ENCODE measurements at places on chromosomes 2 and 18.

DNA sequence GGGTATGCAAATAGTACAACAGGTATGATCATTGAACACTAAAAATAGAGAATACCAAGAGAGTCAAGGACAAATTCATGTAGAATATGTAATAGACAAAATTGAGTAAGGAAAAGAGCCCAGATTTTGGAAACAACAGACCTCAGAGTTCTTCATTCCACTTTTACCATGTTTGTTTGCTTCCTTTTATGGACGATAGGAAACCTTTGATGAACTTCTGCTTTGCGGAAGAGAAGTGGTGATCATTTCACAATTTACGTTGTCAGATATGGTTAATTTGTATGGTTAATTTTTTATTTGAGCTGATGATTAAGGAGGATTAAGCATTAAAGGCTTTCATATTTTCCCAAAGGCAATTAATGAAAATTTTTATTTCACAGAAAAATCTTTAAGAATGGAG, 16.3 kb downstream of the MARCHF7 start:
- DNase-seq = no peak

- no peak for DNase-seq
Observed at GRCh38 chr18:45852631-45853030, 27.2 kb downstream of the SIGLEC15 start.

DNA sequence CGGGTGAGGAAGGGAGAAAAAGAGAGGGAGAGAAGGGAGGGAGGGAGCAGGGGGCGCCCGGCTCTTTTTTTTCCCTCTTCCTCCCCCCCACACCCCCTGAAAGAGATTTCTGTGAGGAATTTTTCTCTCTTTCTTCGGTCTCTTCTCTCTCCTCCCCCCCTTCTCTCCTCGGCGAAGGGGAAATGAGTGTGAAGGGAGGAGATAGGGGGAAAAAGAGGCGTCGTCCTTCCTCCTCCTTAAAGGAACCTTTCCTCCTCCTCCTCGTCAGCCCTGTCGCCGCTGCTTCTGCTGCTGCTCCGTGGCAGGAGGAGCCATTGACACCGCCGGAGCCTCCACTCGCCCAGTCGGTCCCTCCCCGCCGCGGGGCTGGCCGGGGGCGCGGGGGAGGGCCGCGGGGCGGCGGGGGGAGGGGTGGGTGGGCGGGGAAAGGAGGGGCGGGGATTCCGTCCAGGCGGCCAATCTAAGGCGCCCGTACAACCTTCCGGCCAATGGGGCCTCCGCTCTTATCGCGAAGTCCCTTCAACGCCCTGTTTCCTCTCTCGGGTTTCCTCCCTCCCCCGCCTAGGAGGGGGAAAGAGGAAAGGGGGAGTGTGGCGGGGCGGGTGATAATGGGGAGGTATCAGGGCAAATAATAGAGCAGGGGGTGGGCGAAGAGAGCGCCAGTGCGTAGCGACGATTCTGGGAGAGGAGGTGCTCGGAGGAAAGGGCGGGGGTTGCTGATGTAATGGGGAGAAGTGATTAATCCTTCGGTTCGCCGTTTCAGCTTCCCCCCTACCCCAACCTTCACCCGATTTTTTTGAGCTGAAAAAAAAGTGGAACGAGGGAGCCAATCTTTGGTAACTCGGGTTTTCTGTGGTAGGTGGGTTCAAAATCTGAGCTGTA, at the start of gene FBXO11:
Gene FBXO11, minus strand, starts transcription at position 342 of the 882 bp plus-strand sequence. CDS start 778 bp downstream, outside the sequence.
- DNase-seq = peak; percentile 99

GRCh38 chr2:33084433-33084832, 137.7 kb downstream of the LTBP1 start:
- no peak for DNase-seq

DNA sequence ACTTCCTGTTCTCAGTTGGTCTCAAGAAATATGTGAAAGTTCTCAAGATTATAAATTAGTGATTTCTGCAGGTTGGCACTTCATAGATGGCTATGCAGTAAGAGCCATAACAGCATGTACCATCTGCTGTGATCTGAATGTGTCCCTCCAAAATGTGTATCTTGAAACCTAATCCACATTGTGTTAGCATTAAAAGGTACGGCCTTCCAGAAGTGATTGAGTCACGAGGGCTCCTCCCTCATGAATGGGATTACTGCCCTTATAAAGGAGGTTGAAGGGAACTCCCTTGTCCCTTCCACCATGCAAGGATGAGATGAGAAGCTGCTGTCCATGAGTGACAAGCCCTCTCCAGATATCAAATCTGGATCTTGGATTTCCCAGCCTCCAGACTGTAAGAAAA, 45.0 kb downstream of the METTL4 start:
- no peak for DNase-seq

GRCh38 chr2:126970583-126970982, 71.9 kb downstream of the TEX51 start:
- DNase-seq = no peak

- DNase-seq = no peak
Observed at GRCh38 chr2:196384729-196385128, 213.4 kb upstream of the STK17B start.

DNA sequence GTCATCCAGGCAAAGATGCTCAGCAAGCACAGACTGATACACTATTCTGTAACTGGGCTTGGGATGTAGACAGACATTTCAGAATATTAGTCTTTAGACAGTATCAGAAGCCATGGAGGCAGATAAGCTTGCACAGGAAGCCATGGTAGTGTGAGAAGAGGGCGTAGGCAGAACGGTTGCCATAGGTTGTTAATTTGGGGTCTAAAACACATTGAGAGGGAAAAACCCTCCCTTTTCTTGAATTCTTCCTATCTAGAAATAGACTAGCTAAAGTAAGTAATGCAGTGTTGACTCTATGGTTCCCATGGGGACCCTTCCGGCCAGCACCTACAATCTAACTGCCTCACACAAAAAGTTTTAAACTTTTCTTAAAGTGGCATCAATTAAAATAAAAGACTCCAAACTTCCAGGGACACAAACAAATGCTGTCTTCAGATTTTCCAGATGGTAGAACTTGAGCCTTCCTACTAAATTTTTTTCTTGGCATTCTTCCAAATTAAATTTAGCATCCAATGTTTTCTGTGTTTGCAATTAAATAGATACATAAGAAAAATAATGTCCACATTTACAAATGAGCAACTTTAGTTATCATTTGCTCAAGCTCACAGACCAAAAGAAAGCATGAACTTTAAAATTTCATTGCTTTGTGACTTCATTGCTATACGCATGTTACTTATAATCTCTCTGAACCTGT, 1.9 kb downstream of the PRKRA start:
- peak; percentile 23 for DNase-seq

- DNase-seq = no peak
Observed at GRCh38 chr18:44143072-44143471, 537.6 kb upstream of the SETBP1 start.

DNA sequence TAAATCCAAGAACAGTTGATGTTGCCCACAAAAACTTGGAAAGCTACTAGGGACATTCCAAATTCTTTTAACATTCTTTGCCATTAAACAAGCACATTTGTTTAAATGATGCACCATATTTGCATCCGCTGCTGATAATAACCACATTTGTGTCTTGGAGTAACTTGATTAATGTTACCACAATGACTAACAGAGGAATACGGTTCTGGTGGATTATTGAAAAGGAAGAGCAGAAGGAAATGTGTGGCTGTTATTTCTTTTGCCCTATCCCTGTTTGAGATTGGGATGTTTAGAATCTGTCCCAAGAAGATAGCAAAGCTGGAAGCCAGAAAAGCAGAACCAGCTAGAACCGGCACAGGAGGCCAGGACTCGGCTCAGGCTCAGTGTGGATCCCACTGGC, 39.2 kb upstream of the RASGRP3 start:
- no peak for DNase-seq

- DNase-seq = no peak
Observed at GRCh38 chr2:121754851-121755236, 607 bp upstream of the TSN start.

- peak; percentile 6 for DNase-seq
Observed at GRCh38 chr2:172105471-172106107, 2.9 kb upstream of the DLX2 start.

DNA sequence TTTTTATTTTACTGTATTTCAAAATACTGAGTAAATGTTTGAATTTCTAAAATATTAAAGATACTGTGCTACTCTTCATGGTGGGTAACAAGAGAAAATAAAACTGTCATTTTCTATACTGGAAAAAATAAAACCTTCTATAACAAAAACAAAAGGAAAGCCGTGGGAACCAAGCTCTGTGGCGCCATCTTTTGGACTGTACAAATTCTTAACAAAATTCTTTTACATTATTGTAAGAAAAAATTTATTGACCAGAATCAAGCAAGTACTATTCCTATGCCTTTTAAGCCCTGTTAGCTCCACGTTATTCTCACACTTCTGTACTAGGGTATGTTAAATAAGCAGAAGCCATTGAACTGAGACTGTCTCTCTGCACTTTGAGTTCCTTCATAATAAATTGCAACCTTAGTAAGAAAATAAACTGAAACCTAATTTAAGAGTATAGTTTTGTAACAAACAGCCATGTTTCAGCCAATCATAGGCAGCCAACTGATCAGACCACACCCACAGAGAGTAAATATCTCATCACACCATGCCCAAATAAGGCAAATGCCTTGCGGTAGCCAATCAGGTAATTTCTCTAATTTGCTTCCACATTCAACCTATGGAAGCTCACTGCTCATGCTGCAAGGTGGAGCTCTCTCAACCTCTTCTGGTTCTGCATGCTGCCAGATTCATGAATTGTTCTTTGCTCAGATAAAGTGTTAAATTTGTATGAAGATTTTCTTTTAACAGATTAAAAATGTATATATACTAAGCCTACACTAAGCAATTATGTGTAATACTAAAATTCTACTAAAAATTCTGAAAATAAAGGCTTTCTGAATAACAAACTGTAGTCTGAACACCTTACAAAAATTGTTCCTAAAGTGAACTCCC, 42.2 kb downstream of the HIBCH start:
- peak; percentile 17 for DNase-seq

DNA sequence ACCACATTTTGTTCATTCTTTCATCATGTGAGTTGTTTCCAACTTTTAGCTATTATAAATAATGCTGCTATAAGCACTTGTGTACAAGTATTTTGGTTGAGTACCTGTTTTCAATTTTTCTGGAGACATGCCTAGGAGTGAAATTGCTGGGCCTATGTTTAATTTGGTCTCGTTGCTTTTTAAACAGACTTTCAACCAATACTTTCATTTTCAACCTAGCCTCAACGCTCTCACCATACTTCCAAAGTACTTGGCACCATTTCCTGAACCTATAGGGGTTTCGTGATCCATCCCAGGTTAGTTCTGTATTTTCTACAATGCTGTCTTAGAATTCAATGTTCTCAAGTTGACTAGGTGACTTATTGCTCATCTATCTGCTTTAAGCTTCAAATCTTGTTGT, 126.1 kb downstream of the SRBD1 start:
- no peak for DNase-seq

DNA sequence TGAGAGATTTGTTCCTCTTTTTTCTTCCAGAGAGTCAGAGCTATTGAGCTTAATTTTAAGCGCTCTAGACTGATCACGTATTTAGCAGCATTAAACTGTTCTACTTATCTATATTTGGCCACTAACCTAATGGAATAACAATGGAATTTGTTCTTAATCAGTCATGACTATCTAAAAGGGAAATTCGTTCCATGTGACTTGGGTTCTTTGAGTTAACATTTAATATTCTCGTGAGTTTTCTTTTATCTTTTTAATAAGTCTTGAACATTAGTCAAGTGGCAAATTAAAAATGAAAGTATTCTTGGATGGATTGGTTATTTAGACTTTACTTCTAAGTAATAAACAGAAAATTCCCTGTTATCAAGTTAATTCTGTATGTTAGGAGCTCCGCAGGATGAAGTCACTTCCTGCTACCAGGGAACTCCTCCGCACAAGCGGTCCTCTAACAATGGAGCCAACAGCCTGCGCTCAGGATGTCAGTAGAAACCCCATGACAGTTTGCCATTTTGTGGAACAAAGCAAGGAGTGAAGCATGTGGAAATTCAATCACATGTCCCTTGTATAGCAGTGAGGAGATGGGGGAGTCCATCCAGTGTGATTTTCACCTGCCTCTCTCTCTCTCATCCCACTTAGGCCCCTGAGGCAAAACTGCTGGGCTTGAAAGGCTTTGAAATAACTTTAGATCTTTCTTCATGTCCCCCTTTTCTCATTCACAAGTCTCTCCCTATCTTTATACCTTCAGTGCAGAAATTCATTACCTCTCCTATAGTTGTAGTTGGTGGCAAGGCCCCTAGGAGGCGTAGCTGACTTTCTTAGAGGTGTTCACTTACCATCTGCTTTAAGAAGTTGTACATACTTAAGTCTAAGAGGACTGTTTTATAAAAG, 138.1 kb downstream of the WDR7 start:
- DNase-seq = peak; percentile 3
